Lung (tissue), 17 donors: ENCODE measurements at places on chromosomes 13 and 19. TPM values are rescaled to one million over a fixed set of nuclear protein-coding genes. Genes with fewer than 3 reads are reported as not detected.

The CEACAM4 gene
- polyA plus RNA-seq: 4.5 TPM

The JAK3 gene
- polyA plus RNA-seq: 32.5 TPM

The MIA gene
- polyA plus RNA-seq: 0.75 TPM

The EDDM13 gene
- polyA plus RNA-seq: 3.0 TPM

The MISP gene
- polyA plus RNA-seq: 23.7 TPM

The CD70 gene
- polyA plus RNA-seq: 0.22 TPM

The IRGC gene
- polyA plus RNA-seq: not detected

The DHDH gene
- 1.00 TPM for polyA plus RNA-seq

The CBLC gene
- 4.0 TPM for polyA plus RNA-seq

The KLK13 gene
- polyA plus RNA-seq: 4.5 TPM

The CYP4F3 gene
- polyA plus RNA-seq: 1.4 TPM

The CYP4F8 gene
- not detected for polyA plus RNA-seq

The MAP2K2 gene
- polyA plus RNA-seq: 120 TPM

The C19orf73 gene
- 4.3 TPM for polyA plus RNA-seq

The F10 gene
- polyA plus RNA-seq: 9.2 TPM

The PODNL1 gene
- polyA plus RNA-seq: 0.95 TPM

The ZNF177 gene
- polyA plus RNA-seq: 1.6 TPM

The RGS9BP gene
- polyA plus RNA-seq: 0.14 TPM

The CACNA1A gene
- 0.57 TPM for polyA plus RNA-seq

The MATK gene
- 6.7 TPM for polyA plus RNA-seq

The SBNO2 gene
- 63.3 TPM for polyA plus RNA-seq

The ZNF285 gene
- 0.56 TPM for polyA plus RNA-seq

The FXYD1 gene
- polyA plus RNA-seq: 37.6 TPM

The LPAR2 gene
- polyA plus RNA-seq: 16.2 TPM

The URAD gene
- polyA plus RNA-seq: not detected

The ZNF528 gene
- polyA plus RNA-seq: 8.9 TPM

The LILRA1 gene
- 1.2 TPM for polyA plus RNA-seq
